ENCODE measurements at places on chromosomes 13 and 19. TPM values are rescaled to one million over a fixed set of nuclear protein-coding genes. Genes with fewer than 3 reads are reported as not detected.

KCNK6 gene
- 0.90 TPM for total RNA-seq

CYP4F2 gene
- total RNA-seq, result not detected

LRRC8E gene
- total RNA-seq, result not detected

CACNG8 gene
- total RNA-seq, result 0.10 TPM

DNA sequence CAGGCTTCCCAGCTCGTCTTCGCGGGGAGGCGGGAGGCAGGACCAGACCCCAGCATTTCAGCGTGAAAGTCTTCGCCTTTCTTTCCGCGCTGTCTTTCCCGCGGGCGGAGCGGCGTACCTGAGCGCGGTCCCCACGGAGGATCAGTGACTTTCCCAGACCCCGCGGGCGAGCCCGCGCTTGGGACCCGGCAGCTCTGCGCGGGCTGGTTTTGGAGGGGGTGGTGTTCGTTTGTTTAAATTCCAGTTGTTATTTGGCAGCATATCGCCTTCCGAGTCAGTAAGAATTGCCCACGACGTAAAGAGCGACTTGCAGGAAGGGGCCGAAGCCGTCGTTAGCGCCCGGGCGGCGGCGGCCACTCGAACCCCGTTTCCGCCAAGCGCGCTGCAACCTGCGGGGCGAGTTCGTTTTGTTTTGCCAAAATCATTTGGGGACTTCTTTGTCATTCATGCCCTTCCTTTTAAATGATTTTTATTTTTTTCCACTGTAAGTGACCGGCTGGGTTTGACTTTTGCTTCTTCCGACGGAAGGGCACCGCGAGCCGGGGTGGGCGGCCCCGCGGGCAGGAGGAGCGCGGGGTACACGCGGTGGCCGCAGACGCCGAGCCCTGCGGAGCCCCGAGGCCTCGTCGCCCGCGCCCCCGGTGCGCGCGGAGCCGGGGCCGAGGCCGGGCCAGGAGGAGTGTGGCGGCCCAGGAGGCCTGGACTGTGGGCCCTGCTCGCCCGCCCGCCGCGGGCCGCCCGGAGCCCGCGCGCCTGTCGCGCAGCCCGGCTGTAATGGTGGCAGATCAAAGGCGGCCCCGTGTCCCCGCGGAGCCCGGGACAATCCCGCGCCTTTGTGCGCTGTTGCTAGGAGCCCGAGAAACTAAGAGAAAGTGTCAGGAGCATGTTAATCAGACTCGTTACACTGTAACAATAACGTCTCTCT is 75.9 kb downstream of the ZIC5 start:
- peaks cover 66% of the 10 kb centered on the region for H3K27me3 ChIP-seq
- H3K36me3 ChIP-seq, result no peaks in the 10 kb centered on the region
- no peak for DNase-seq
- no peak overlapping the region for H3K27ac ChIP-seq
- peak overlapping the region; percentile 41 for H3K4me3 ChIP-seq

DNA sequence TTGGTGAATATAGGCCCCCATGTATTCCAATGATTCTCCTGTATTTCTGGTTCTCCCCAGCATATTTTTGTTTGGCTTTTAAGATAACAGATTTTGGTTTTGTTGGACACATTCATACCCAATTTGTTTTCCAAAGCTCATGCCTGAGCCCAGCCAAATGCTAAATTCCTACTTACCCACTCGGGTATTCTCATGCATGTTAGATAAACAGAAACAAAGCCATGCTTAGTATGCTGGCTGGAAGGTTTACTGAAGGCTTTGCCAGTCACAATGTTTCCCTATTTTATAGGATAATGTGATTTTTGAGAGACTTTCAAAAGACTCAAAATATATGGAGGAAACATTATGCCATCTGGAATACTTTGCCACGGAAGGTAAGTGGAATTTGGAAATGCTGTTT is 206.8 kb downstream of the ATP8A2 start:
- no peak overlapping the region for H3K4me3 ChIP-seq
- no peak for DNase-seq
- no peaks in the 10 kb centered on the region for H3K4me1 ChIP-seq
- H3K27me3 ChIP-seq, result no peaks in the 10 kb centered on the region

DNA sequence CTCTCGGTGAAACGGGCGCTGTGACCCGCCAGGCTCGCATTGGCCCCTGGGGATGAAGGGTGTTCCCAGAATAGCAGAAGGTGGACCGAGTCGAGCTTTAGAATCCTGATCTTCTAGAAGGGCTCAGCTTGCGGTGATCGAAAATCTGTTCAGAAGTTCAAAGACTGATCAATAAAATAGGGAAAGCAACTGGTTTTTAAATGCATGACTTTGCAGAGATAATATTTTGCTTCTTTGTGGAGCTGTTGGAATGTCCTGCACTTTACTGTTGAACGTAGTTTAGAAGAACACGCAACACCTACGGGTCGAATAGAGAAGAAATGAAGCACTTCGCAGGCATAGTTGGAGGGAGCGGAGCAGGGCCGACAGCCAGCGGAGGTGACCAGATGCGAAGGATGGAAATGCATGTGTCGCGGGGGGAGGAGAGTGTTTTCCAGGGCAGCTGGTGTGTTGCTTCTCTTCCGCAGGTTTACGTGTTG is 766 bp downstream of the CEBPG start:
- no peaks in the 10 kb centered on the region for H3K27me3 ChIP-seq
- peaks cover 41% of the 10 kb centered on the region for H3K4me1 ChIP-seq
- H3K36me3 ChIP-seq, result no peaks in the 10 kb centered on the region

GRCh38 chr13:20684546-20684945 is 19.0 kb upstream of the IL17D start:
- no peak for DNase-seq
- no peaks in the 10 kb centered on the region for H3K36me3 ChIP-seq
- H3K27me3 ChIP-seq, result no peaks in the 10 kb centered on the region
- H3K4me3 ChIP-seq, result no peak overlapping the region

DNA sequence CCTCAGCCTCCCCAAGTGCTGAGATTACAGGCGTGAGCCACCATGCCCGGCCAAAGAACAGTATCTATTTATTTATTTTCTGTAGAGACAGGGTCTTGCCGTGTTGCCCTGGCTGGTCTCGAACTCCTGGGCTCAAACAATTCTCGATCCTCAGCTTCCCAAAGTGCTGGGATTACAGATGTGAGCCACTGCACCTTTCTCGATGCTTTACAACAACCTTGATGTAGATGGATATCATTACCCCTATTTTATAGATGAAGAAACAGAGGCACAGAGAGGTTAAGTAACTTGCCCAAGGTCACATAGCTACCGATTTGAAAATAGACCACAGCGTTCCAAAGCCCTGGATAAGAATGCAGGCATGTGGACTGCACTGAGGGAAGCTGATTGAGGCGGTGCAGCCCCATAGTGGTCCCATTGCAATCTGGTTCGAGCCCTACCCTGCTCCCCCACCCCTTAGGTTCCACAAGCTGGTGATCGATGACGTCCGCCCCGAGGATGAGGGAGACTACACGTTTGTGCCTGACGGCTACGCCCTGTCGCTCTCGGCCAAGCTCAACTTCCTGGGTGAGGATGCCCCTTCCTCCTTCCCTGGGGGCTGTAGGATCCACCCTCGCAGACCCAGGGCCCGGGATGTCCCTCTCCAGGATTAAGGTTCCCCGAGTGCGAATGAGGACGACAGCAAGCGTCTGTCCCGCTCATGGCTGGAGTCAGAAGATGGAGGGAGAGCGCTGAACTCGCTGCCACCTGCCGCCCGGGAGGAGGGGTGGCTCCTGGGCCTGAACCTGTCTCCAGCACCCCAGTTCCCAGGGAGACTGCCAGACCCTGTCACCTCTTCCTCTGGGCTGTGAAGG is 17.9 kb downstream of the MYBPC2 start:
- no peaks in the 10 kb centered on the region for H3K4me1 ChIP-seq
- no peak overlapping the region for H3K4me3 ChIP-seq
- no peak overlapping the region for H3K27ac ChIP-seq
- no peaks in the 10 kb centered on the region for H3K27me3 ChIP-seq
- DNase-seq, result no peak

DNA sequence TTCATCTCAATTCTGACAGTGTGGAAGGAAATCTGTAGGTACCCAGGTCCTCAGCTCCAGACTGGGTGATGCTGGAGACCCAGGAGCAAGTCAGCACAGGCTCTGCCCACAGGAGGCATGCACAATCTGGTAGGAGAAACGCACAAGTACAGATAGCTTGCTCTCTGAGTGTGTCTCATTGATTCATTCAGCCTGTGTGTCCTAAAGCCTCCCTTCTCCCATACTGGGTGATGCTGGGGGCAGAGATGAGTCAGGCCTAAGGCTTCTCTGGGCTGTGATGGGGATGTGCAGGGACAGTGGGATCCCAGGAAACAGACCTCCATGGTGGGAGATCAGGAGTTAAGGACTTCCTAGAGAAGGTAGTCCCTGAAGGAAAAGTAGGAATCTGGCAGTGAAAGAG is 6.8 kb downstream of the ZNF526 start:
- no peak overlapping the region for H3K4me3 ChIP-seq
- H3K4me1 ChIP-seq, result no peaks in the 10 kb centered on the region
- no peaks in the 10 kb centered on the region for H3K36me3 ChIP-seq
- no peak overlapping the region for H3K27ac ChIP-seq
- no peaks in the 10 kb centered on the region for H3K27me3 ChIP-seq

DNA sequence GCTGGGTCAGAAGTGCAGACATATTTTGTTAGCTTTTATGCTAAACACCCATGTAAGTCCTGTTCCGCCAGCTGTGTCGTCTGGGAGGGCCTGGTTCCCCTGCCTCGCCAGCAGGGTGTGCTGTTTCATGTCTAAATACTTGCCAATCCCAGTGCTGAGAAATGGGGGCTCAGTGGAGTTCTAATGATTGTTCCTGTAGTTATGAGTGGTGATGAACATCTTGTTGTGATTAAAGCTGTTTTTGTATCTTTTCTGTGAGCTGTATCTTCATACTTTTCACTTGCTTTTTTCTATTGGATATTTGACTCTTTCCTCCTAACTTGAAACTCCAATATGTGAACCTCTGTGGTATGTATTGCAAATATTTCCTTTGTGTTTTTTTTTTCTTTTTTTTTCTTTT is 32.7 kb downstream of the KDM4B start:
- peaks cover 3% of the 10 kb centered on the region for H3K4me1 ChIP-seq
- H3K27ac ChIP-seq, result no peak overlapping the region
- no peak overlapping the region for H3K4me3 ChIP-seq
- DNase-seq, result no peak

DNA sequence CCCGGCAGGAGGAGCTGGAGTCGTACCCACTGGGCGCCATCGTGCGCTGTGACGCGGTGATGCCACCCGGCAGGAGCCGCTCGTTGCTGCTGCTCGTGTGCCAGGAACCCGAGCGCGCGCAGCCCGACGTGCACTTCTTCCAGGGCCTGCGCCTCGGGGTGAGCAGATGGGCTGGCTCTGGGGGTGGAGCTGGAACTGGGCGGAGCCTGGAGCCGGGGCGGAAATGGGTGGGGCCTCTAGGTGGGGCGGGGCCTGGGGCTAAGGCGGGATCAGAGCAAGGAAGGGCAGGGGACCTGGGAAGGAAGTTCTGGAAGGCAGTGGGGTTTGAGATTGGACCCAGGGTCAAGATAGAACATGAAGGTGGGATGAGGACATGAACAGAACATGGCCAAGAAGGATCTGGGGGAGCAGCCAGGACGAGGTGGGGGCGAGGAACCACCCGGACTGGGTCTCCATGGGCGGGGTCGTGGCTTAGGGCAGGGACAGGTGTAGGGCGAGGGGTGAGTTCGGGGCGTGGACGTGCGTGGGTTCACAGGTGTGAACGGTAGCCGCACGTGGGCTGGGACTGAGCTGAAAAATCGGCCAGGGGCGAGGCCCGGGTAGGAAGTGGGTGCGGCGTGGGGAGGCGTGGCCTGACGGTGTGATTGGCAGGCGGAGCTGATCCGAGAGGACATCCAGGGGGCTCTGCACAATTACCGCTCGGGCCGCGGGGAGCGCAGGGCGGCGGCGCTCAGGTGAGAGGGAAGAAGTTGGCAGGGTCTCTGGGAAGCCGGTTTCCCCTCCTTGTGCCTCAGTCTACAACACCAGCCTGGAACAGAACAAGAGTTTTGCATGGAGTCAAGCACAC is 4.7 kb downstream of the EPS8L1 start:
- no peak for DNase-seq
- peaks cover 66% of the 10 kb centered on the region for H3K27me3 ChIP-seq
- H3K4me1 ChIP-seq, result peaks cover 18% of the 10 kb centered on the region
- peak overlapping the region; percentile 63 for H3K4me3 ChIP-seq

DNA sequence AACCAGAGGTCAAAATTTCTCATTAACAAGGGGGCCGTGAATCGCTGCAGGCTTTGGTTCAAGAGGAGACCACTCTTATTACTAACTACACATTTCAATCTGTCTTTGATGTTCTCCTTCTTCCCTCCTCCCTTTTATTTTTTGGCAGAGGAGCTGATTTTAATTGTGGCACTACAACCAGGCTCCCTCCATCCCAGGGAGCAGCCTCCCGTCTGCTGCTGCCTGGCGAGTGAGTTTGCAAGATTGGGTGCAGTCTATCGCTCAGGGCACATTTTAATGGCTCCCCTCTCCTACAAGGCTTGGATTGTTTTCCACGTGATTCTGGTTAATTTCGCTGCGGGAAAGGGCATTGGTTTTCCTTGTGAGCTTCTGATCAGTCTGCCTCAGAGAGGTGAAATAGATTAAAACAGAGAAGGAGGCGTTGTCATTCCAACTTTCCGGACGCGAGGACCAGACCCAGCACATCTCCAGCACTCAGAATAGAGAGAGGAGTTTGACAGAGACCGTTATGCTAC is 81.4 kb downstream of the KCTD15 start:
- H3K36me3 ChIP-seq, result no peaks in the 10 kb centered on the region
- H3K27ac ChIP-seq, result no peak overlapping the region
- H3K4me1 ChIP-seq, result no peaks in the 10 kb centered on the region
- DNase-seq, result no peak
- no peaks in the 10 kb centered on the region for H3K27me3 ChIP-seq
- H3K4me3 ChIP-seq, result no peak overlapping the region

- H3K27ac ChIP-seq, result no peak overlapping the region
- H3K36me3 ChIP-seq, result no peaks in the 10 kb centered on the region
- DNase-seq, result no peak
- no peak overlapping the region for H3K4me3 ChIP-seq
Observed at GRCh38 chr19:58330458-58330857, 3.7 kb downstream of the ZSCAN22 start.
